ENCODE measurements at places on chromosomes 3 and 15.

- no peak for DNase-seq
Measured at GRCh38 chr3:149647812-149648211, 10.0 kb downstream of the WWTR1 start.

GRCh38 chr3:104359546-104359945 is 1007.2 kb upstream of the ALCAM start:
- DNase-seq: no peak

DNA sequence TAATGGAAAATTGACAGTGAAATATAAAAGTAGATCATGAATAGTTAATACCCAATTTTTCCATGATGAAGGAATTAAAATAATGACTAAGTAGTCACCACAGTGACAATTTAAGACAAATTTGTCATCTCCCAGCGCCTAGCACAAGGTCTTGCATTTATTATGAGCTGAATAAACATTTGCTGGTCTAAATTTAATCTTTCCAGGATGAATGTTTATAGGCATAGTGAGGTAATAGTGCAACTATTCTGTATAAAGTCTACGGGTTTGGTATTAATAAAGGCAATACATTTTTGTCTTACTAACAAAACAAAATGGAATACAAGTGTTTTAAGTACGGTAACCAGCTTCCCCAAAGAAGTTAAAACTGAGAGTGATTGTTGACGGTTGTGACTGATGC is 209.3 kb downstream of the CD47 start:
- no peak for DNase-seq

DNA sequence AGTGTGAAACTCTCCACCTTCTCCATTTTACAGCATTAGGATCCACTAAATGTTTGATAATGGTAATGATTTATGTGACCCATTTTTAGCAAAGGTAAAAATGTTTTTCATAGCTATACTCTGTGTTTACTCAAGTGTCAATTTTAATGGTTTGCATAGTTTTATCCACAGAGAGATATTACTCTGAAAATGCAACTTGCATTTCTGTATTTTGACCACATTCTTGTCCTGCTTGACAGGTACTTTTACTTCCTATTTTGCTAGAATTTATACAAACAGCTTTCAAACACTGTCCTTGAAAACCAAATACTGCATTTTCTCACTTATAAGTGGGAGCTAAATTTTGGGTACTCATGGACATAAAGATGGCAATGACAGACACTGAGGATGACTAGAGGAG is 62.9 kb downstream of the SERPINI1 start:
- no peak for DNase-seq

DNA sequence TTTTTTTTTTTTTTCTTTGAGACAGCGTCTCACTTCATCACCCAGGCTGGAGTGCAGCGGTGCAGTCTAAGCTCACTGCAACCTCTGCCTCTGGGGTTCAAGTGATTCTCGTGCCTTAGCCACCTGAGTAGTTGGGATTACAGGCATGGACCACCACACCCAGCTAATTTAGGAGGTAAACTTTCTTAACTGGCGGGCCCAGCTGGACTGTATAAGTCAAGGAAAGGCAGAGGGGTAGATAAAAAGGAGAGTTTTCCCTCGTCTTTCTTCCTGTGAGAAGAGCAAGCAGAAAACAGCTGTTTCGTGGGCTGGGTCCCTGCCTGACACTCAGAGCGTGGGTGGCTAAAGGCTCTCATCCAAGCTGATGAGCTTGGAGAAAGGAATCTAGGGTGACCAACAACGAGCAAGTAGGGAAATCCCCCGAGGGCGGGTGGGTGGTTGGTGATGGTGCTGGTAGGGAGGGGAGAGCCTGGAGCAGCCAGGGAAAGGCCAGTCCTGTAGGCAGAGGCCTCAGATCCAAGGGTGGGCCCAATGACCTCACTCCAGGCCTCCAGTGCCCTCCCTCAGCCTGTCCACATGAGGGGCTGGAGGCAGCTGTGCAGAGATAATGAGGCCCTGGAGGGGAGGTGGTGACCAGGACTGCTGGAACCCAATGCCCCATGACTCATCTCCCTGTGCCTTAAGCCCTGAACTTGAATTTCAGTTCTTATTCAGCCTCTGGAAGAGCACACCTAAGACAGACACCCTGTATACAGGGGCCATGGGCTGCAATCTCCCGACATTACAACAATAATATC is 43.1 kb upstream of the LIMD1 start:
- peak; percentile 49 for DNase-seq

- no peak for DNase-seq
Measured at GRCh38 chr3:169607949-169608348, 55.6 kb downstream of the MECOM start.

GRCh38 chr15:63063877-63064409 is 21.4 kb downstream of the TPM1 start:
- DNase-seq: no peak

- no peak for DNase-seq
Measured at GRCh38 chr3:38968891-38969290, 82.9 kb downstream of the SCN11A start.

- no peak for DNase-seq
Measured at GRCh38 chr15:65369651-65370050, 8.2 kb downstream of the IGDCC3 start.

- no peak for DNase-seq
Measured at GRCh38 chr15:33293713-33294334, 16.9 kb upstream of the RYR3 start.

DNA sequence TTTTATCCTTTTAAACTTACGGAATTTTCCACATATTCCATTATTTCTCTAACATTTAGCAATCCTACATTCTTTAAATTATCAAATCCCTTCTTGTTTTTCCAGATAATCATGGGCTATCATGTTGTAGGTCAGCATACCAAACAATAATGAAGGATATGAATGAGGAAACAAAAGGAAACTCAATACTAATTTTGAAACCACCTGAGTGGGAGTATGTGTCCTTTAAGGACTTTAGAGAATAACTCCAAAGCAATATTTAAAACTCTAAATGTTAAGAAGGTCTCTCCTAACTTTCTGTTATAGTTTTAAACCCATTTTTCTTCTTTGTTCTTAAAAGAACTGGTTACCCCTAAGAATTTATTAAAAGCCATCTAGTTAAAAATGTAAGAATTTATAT is 43.0 kb downstream of the TP53BP1 start:
- DNase-seq: no peak

DNA sequence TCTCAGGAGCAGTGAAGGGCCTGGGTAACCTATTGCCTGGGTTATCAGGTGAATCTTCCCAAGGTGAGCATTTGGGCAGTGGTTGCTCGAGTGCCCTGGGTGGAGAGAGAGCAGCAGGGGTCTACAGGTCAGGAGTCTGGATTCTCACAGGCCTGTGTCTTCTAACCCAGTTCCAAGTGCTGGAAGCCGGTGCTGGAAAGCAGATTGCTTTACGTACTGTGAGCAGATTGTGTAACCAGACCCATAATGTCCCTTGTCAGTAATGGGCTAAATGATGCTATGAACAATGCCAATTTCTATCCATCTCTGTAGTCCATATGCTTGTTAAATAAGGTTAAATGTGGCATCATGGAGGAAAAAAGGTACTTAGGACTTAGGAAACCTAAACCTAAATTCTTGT is 106.5 kb downstream of the TPRG1 start:
- DNase-seq: no peak

DNA sequence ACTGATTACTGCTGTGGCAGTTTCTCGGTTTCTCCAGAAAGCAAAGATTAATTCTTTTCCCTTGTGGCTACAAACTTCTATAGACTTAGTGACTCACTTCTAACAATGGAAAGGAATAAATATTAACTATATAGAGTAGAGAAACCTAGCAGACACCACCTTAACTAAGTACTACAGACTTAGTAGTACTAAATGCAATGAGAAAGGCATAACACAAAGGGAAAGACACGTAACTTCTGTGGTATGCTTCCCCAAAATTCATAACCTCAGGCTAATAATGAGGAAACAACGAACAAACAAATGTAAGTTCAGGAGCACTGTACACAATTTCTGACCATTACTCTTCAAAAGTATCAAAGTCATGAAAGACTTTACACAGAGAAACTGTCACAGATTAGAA is 31.2 kb downstream of the ATG3 start:
- no peak for DNase-seq

DNA sequence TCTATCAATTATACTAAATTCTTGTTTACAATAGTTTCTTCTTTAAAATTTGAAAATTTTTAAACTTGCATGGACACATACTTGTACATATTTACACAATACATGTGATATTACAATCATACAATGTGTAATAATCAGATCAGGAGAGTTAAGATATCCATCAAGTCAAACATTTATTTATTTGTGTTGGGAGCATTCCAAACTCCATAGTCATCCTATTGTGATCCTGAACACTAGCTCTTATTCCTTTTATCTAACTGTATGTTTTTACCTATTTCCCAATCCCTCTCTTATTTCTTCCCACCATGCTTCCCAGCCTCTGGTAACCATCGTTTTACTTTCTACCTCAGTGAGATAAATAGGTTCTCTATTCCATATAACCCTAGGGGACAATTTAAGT is 1219.2 kb downstream of the ZPLD1 start:
- DNase-seq: no peak

DNA sequence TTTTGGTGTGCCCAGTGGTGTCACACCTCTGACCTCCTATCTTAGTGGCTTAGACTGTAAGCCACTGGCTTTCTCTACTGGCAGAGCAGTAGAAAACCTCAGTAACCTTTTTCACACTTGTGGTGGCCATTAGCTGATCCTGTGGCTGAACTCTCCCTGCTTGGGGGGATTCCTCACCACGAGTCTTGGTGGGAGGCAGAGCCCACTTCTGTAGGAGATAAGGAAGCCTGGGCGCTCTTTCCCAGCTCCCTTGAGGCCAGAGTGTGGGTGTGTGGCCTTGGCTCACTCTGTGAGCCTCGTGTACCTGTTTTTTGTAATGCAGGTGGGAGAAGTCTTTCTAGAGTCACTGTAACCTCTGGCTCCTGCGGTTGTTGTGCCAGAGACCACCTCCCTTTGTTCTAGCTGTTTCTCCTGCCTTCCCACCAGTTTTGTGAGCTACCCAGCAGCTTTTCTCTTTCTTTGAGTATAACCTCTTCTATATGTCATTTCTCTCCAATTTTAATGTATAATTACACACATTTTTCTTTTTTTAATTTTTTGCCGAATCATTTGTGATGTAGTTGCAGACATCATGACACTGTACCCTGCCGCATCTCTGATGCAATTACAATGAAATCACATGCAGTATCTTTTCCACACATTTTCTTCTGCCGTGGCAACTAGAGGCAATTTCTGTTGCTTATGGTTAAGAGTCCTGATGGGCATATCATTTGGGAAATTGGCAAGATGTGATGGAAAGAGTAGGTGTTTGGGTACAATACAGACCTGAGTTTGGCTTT is 13.8 kb downstream of the XCR1 start:
- DNase-seq: no peak

GRCh38 chr3:72977060-72977808 is 19.4 kb upstream of the PPP4R2 start:
- no peak for DNase-seq
